C1 segment of cervical spinal cord (tissue), 14 donors: ENCODE measurements at places on chromosomes 3 and 15.

GRCh38 chr3:123700791-123701722, 116.2 kb upstream of the HACD2 start:
- no peak for DNase-seq

- DNase-seq: no peak
Observed at GRCh38 chr15:91426412-91426811, 326.4 kb downstream of the SV2B start.

DNA sequence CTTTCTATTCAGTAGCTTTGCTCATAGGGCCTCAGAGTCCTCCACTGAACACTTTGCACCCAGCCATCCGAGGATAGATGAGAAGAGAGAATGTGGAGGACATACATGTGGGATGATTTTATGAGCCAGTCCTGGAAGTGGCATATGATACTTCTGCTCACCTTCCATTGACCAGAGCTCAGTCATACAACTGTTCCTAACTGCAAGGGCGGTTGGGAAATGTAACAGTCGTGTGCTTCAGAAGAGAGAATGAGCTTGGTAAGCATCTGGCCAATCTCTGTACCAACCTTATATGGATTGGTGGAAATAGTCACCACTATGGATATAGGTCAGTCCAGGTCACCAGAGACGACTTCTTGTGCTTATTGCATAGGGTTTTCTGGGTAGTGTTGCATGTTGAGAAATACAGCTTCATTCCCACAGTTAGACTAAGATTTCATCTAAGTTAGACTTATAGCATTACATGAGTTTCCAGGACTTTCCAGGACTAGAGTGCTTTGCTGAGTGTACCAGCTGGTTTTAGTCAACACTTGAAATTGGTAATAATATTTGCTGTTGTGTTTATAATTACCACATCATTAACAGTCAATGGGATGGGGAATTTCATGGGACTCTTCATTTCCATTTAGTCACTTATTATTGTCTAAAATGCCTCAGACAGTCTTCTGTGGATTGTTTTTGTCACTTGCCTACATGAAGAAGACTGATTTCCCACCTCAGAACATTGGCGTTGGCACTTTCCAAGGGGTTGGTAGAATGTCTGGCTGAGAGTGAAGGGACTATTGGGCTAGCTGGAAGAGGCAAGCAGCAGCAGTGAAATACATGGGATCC, 214.5 kb upstream of the ROPN1 start:
- DNase-seq: no peak

GRCh38 chr3:22720596-22720995, 482.5 kb upstream of the UBE2E2 start:
- no peak for DNase-seq

DNA sequence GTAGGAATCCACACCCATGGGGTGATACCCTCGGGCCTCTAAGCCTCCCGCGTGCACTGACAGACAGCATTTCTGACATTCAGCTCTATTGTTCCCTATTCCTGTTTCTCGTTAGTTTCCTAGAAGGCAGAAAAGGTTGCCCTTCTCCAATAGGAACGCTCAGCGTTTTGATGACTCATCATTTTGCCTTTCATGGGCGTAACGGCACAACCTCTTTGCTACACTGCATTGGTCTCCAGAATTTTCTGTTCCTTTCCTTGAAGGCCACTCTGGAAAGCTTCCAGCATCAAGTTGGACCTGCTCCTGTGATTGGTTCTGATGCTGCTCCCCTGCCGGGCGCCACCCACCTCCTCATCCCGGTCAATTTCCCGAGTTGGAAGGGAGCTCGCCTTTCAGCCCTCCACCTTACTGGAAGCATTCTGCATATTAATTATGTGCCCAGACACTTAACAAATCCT, 13.0 kb upstream of the TNK2 start:
- no peak for DNase-seq

GRCh38 chr3:141129541-141130011, 78.4 kb downstream of the SPSB4 start:
- no peak for DNase-seq

GRCh38 chr3:27500035-27500434, 15.9 kb upstream of the SLC4A7 start:
- DNase-seq: no peak

DNA sequence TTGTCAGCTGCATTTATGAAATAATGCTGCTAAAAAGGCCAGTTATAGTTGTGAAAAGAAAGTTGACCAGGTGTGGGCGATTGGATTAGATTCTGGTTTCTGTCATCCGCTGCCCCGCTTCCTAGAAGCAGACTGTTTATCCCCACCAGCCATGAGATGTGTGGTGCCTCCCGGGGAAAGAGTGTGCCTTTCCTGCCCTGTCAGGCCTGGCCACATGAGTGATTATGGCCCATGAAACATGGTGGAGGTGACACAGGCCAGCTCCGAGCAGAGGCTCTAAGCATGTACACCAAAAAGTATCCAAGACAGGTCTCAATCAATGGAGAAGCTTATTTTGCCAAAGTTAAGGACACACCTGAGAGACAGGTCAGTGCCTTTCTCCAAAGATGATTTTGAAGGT, 85.4 kb upstream of the ABHD2 start:
- no peak for DNase-seq

DNA sequence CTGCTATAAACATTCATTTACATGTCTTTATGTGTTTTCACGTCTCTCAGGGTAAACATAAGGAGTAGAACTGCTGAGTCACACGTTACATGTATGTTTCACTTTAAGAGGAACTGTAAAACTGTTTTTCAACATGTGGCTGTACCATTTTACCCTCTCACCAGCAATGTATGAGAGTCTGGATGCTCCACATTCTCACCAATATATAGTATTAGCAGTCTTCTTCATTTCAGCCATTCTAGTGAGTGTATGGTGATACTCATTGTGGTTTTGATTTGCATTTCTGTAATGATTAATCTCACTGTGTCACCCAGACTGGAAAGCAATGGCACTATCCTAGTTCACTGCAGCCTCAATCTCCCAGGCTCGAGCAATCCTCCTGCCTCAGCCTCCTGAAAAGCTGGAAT, 37.1 kb downstream of the PHC3 start:
- DNase-seq: no peak

- DNase-seq: no peak
Observed at GRCh38 chr15:71080705-71081104, 34.6 kb upstream of the THSD4 start.

- DNase-seq: no peak
Observed at GRCh38 chr3:94362393-94362792, 299.5 kb downstream of the NSUN3 start.

- peak; percentile 0 for DNase-seq
Observed at GRCh38 chr3:160400030-160400701, 716 bp downstream of the SMC4 start.
